ENCODE measurements at places on chromosomes 7 and 10. TPM values are rescaled to one million over a fixed set of nuclear protein-coding genes. Genes with fewer than 3 reads are reported as not detected.

The CRYGN gene
- total RNA-seq = 0.67 TPM

- no peaks in the 10 kb centered on the region for H3K4me1 ChIP-seq
- no peak for DNase-seq
- H3K36me3 ChIP-seq = no peaks in the 10 kb centered on the region
- H3K4me3 ChIP-seq = no peak overlapping the region
- H3K27ac ChIP-seq = no peak overlapping the region
Measured at GRCh38 chr7:87564296-87564963, 36.3 kb downstream of the ABCB1 start.

The CD36 gene
- 3.1 TPM for total RNA-seq

DNA sequence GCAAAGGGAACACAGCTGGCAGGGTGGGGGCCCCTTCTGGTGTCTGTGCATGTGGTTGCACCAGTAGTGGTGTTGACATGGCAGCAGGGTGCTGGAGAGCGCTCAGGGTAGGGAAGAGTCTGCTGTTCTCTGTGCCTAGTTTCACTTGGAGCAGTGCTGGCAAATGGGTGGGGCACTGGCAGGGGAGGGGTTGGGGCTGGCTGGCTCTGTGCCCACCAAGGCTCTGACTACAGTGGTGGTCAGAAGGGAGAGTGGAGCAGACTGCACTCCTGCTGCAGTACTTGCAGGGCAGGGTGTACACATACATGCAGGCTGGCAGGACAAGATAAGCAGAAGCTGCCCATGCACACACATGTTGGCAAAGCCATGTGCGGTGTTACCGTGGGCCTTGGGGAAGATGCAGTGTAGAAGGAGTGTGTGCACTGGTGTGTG lies 18.2 kb downstream of the FAM25A start:
- no peaks in the 10 kb centered on the region for H3K36me3 ChIP-seq
- no peaks in the 10 kb centered on the region for H3K4me1 ChIP-seq
- H3K27me3 ChIP-seq = no peaks in the 10 kb centered on the region
- no peak overlapping the region for H3K27ac ChIP-seq
- no peak for DNase-seq

The TRIM73 gene
- total RNA-seq = 11.3 TPM

DNA sequence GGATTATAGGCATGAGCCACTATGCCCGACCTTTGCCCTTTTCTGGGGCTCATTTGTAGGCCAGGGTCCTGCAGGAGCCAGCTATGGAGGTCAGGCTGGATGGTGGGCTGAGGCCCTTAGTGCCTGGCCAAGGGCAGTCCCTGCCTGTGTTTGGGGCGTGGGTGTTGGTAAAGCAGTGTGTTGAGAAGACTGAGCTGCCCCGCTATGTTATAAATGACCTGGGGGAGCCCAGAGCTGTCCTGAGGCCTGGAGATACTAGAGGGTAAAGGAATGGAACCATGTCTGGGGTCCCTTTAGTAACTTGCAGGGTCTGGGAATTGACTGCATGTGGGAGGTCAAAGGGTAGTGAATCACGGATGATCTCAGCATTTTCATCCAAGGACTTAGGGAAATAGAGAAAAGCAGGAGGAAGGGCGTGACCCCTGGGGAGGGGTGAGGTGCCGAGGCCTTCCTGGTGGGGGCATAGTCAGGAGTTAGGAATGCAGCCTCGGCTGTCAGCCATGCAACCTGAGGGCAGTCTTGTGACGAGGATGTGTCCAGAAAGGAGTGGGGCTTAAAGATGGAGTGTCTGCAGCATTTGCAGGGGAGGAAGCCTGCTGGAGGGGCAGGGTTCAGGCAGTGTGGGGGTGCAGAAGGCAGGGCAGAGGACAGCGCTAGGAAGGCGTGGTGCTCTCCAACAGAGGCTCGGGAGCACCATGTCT lies 31.5 kb downstream of the TMEM248 start:
- H3K27me3 ChIP-seq = no peaks in the 10 kb centered on the region
- DNase-seq = no peak
- no peak overlapping the region for H3K4me3 ChIP-seq
- no peak overlapping the region for H3K27ac ChIP-seq

The NAT16 gene
- not detected for total RNA-seq

GRCh38 chr7:146235195-146235594 lies 118.6 kb downstream of the CNTNAP2 start:
- DNase-seq = no peak
- H3K4me3 ChIP-seq = no peak overlapping the region
- no peaks in the 10 kb centered on the region for H3K4me1 ChIP-seq
- H3K27ac ChIP-seq = no peak overlapping the region
- no peaks in the 10 kb centered on the region for H3K36me3 ChIP-seq

- H3K27me3 ChIP-seq = no peaks in the 10 kb centered on the region
- no peak overlapping the region for H3K27ac ChIP-seq
- no peaks in the 10 kb centered on the region for H3K4me1 ChIP-seq
- no peaks in the 10 kb centered on the region for H3K36me3 ChIP-seq
- H3K4me3 ChIP-seq = no peak overlapping the region
Measured at GRCh38 chr10:89653410-89653869, 8.4 kb upstream of the PANK1 start.

- H3K27ac ChIP-seq = no peak overlapping the region
- H3K27me3 ChIP-seq = no peaks in the 10 kb centered on the region
Measured at GRCh38 chr10:12608761-12609160, 259.4 kb downstream of the CAMK1D start.

The SLC16A12 gene
- total RNA-seq = 0.77 TPM

The DKK1 gene
- 2.0 TPM for total RNA-seq

The CFAP43 gene
- 5.3 TPM for total RNA-seq

DNA sequence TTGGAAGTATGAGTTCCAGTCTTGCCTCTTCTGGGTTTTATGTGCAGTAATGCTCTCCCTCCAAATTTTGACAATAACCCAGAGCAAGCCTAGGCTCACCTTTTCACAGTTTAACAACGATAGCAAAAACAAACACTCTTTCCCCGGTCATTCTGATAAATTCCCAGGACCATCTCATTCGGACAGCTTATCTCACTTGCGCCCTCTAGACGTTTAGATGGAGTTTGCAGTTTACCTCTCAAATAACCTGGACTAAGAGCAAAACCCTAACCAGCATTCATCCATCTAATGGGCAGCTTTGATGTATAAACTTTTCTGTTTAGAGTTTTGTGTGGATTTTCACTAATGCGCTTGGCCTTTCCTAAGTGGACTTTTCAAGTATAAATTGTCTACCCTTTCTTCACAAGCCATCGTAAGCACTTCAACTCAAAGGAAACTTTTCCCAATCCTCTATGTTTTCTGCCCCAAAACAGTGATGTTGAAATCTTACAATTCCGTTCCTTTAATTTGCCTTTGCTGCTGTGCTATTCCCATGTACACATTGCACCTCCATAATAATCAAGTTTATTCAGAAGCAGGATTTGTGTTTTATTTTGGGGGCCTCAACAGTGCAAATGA lies 114.9 kb downstream of the HDAC9 start:
- no peak overlapping the region for H3K4me3 ChIP-seq
- DNase-seq = no peak
- H3K36me3 ChIP-seq = no peaks in the 10 kb centered on the region
- no peaks in the 10 kb centered on the region for H3K27me3 ChIP-seq
- no peak overlapping the region for H3K27ac ChIP-seq
- no peaks in the 10 kb centered on the region for H3K4me1 ChIP-seq

The GJD4 gene
- total RNA-seq = not detected

The FRMD4A gene
- 9.7 TPM for total RNA-seq

The DNAJB6 gene
- total RNA-seq = 86.7 TPM

The VENTX gene
- total RNA-seq = 0.23 TPM

The ITPRIP gene
- 24.7 TPM for total RNA-seq

DNA sequence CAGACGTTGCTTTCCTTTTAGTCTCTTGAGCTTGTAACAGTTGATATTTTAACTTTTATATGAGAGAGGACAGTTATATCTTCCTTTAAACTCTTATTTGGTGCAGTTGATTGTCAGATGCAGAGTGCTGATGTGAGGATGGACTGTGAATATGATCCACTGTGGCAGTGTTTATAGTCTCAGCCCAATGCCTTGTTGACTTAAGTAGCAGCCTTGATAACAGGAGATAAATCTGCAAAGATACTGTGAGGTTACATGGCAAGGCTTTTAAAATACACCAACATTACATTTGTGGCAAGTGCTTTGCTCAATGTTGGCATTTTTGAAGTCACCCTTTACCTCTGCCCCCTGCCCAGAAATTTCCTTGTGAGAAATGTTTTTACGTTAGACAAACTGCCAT lies 206.7 kb downstream of the AUTS2 start:
- H3K36me3 ChIP-seq = no peaks in the 10 kb centered on the region
- DNase-seq = no peak
- H3K4me3 ChIP-seq = no peak overlapping the region

- no peak for DNase-seq
- no peaks in the 10 kb centered on the region for H3K36me3 ChIP-seq
- no peak overlapping the region for H3K4me3 ChIP-seq
- no peaks in the 10 kb centered on the region for H3K27me3 ChIP-seq
Measured at GRCh38 chr10:31686599-31686998, 242.0 kb downstream of the ARHGAP12 start.

DNA sequence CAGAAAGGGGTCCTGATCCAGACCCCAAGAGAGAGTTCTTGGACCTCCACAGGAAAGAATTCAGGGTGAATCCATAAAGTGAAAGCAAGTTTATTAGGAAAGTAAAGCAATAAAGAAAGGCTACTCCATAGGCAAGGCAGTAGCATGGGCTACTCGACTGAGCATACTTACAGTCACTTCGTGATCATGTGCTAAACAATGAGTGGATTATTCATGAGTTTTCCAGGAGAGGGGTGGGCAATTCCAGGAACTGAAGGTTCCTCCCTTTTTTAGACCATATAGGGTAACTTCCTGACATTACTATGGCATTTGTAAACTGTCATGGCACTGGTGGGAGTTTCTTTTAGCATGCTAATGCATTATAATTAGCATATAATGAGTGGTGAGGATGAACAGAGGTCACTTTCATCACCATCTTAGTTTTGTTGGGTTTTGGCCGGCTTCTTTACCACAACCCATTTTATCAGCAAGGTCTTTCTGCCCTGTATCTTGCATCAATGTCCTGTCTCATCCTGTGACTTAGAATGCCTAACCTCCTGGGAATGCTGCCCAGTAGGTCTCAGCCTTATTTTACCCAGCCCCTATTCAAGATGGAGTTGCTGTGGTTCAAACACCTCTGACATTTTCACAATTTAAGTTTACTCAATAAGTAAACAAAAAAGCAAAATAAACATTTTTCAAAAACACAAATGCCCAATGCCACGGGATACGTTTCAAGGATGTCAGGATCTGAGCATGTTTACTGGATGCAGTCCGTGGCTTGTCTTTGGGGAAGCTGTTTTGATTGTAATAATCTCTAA lies 37.0 kb downstream of the ALOX5 start:
- no peak overlapping the region for H3K27ac ChIP-seq
- no peak overlapping the region for H3K4me3 ChIP-seq
- no peaks in the 10 kb centered on the region for H3K36me3 ChIP-seq
- no peak for DNase-seq
- no peaks in the 10 kb centered on the region for H3K4me1 ChIP-seq

The NRCAM gene
- total RNA-seq = 13.3 TPM

DNA sequence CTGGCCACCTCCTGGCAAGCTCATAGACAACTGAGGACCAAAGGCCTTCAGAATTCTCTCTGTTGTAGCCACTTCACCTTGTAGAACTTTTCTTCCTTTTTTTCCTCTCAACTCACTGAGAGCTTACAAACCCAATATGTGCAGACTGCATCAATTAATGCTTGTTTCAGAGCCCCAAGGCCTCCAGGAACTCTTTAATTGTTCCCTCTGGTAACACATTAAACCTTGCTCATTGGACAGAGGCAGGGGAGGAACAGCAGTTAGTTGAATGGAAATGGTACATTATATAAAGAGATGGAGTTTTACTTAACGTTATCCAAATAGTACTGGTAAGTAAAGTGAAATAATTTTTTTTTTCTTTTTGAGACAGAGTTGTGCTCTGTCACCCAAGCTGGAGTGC lies 25.2 kb downstream of the STMP1 start:
- no peak overlapping the region for H3K4me3 ChIP-seq
- no peak for DNase-seq
- H3K27ac ChIP-seq = no peak overlapping the region
- H3K27me3 ChIP-seq = no peaks in the 10 kb centered on the region

The SPDYE8 gene
- total RNA-seq = not detected

GRCh38 chr10:109025172-109025571 lies 898.1 kb downstream of the XPNPEP1 start:
- no peak for DNase-seq
- no peaks in the 10 kb centered on the region for H3K4me1 ChIP-seq
- H3K36me3 ChIP-seq = no peaks in the 10 kb centered on the region
- H3K27ac ChIP-seq = no peak overlapping the region
- H3K27me3 ChIP-seq = no peaks in the 10 kb centered on the region

The FFAR4 gene
- 0.60 TPM for total RNA-seq

GRCh38 chr7:155404976-155405375 lies 53.0 kb upstream of the EN2 start:
- no peak overlapping the region for H3K27ac ChIP-seq
- no peaks in the 10 kb centered on the region for H3K4me1 ChIP-seq
- no peak for DNase-seq
- no peaks in the 10 kb centered on the region for H3K36me3 ChIP-seq
- H3K27me3 ChIP-seq = no peaks in the 10 kb centered on the region

- DNase-seq = no peak
- no peak overlapping the region for H3K4me3 ChIP-seq
- H3K36me3 ChIP-seq = no peaks in the 10 kb centered on the region
- no peaks in the 10 kb centered on the region for H3K4me1 ChIP-seq
- H3K27ac ChIP-seq = no peak overlapping the region
Measured at GRCh38 chr7:128074336-128074735, 43.1 kb upstream of the LRRC4 start.

- no peaks in the 10 kb centered on the region for H3K36me3 ChIP-seq
- DNase-seq = no peak
- H3K27me3 ChIP-seq = no peaks in the 10 kb centered on the region
- H3K27ac ChIP-seq = no peak overlapping the region
- no peaks in the 10 kb centered on the region for H3K4me1 ChIP-seq
- no peak overlapping the region for H3K4me3 ChIP-seq
Measured at GRCh38 chr7:69285854-69286253, 312.4 kb upstream of the AUTS2 start.

The TRPV5 gene
- not detected for total RNA-seq

- DNase-seq = no peak
- H3K27me3 ChIP-seq = no peaks in the 10 kb centered on the region
- no peaks in the 10 kb centered on the region for H3K4me1 ChIP-seq
- no peak overlapping the region for H3K27ac ChIP-seq
- no peak overlapping the region for H3K4me3 ChIP-seq
Measured at GRCh38 chr10:32988604-32989003, 30.6 kb upstream of the ITGB1 start.

The HYAL4 gene
- not detected for total RNA-seq

The LRRC17 gene
- total RNA-seq = 73.3 TPM

DNA sequence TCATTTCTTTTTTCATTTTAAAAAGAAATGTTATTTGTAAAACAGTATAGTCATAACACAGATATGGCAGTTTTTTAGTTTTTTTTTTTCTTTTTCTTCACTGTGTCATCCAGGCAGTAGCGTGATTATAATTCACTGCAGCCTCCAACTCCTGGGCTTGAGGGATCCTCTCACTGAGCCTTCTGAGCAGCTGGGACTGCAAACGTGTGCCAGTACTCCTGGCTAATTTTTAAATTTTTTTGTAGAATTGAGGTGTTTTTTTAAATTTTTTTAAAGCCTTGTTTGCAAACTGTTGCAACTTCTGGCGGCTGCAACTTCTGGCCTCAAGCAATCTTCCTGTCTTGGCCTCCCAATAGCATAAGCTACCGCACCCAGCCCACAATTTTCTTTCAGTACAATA lies 63.0 kb downstream of the HELLS start:
- H3K27me3 ChIP-seq = no peaks in the 10 kb centered on the region
- no peak overlapping the region for H3K27ac ChIP-seq
- H3K4me1 ChIP-seq = no peaks in the 10 kb centered on the region
- DNase-seq = no peak

GRCh38 chr10:103633846-103634245 lies 140.3 kb downstream of the NEURL1 start:
- no peak overlapping the region for H3K27ac ChIP-seq
- peaks cover 33% of the 10 kb centered on the region for H3K4me1 ChIP-seq
- H3K36me3 ChIP-seq = no peaks in the 10 kb centered on the region
- H3K4me3 ChIP-seq = no peak overlapping the region
- DNase-seq = no peak

The OPN4 gene
- not detected for total RNA-seq

The CRHR2 gene
- 0.77 TPM for total RNA-seq

All from ovary (tissue), 10 donors.